Naive thymus-derived CD4-positive, alpha-beta T cell (primary cell): ENCODE measurements at places on chromosomes 11 and 22. TPM values are rescaled to one million over a fixed set of nuclear protein-coding genes. Genes with fewer than 3 reads are reported as not detected.
A peak's percentile ranks its signal among the peaks of the same experiment; 100 is the strongest.

DNA sequence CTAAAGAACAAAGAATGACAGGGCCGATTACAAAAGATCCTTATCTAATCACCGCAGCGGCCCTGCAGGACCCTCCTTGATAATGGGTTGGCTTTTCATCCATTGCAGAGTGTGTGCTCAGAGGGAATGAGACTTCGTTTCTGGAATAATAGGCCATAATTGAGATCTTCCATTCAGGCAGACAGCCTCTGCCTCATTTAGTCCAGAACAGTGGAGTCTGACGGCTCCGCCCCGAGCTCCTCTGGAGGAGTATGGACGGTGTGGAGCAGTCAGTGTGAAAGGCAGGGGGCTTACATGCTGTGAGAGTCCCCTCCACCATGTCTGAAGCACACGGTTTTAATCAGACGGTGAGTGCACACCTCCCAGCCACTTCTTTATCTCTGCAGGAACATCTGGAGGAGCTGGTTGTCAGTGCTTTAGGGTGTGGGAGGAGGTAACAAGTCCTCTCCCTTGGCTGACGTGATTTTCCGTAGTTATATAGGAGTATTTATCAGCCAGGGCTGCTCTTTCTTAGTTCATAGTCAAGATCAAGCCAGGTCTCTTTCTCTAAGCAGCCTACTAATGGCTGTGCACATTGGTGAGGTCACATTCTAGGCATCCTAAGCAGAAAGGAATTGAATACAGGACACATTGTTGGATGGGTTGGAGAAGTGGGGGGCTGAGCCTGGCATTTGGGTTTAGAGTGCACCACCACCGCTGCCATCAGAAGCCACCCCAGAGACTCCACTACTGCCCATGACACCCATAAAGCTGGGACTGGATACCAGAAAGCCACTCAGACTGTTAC is 1477.9 kb downstream of the TBC1D22A start:
- H3K4me1 ChIP-seq, result peaks cover 18% of the 10 kb centered on the region
- H3K36me3 ChIP-seq, result no peaks in the 10 kb centered on the region
- no peak overlapping the region for H3K4me3 ChIP-seq

- H3K27me3 ChIP-seq, result no peaks in the 10 kb centered on the region
- H3K27ac ChIP-seq, result no peak overlapping the region
- H3K4me3 ChIP-seq, result no peak overlapping the region
- no peak for DNase-seq
These were observed 225.5 kb upstream of the NARS2 start for GRCh38 chr11:78800096-78800690.

GRCh38 chr11:60785806-60786361 is 751 bp downstream of the MS4A10 start:
- no peaks in the 10 kb centered on the region for H3K36me3 ChIP-seq
- H3K4me1 ChIP-seq, result no peaks in the 10 kb centered on the region
- H3K27ac ChIP-seq, result no peak overlapping the region
- no peak overlapping the region for H3K4me3 ChIP-seq
- H3K27me3 ChIP-seq, result no peaks in the 10 kb centered on the region

GRCh38 chr11:115352805-115353485 is 151.3 kb downstream of the CADM1 start:
- H3K27me3 ChIP-seq, result no peaks in the 10 kb centered on the region
- DNase-seq, result no peak
- no peaks in the 10 kb centered on the region for H3K36me3 ChIP-seq

DNA sequence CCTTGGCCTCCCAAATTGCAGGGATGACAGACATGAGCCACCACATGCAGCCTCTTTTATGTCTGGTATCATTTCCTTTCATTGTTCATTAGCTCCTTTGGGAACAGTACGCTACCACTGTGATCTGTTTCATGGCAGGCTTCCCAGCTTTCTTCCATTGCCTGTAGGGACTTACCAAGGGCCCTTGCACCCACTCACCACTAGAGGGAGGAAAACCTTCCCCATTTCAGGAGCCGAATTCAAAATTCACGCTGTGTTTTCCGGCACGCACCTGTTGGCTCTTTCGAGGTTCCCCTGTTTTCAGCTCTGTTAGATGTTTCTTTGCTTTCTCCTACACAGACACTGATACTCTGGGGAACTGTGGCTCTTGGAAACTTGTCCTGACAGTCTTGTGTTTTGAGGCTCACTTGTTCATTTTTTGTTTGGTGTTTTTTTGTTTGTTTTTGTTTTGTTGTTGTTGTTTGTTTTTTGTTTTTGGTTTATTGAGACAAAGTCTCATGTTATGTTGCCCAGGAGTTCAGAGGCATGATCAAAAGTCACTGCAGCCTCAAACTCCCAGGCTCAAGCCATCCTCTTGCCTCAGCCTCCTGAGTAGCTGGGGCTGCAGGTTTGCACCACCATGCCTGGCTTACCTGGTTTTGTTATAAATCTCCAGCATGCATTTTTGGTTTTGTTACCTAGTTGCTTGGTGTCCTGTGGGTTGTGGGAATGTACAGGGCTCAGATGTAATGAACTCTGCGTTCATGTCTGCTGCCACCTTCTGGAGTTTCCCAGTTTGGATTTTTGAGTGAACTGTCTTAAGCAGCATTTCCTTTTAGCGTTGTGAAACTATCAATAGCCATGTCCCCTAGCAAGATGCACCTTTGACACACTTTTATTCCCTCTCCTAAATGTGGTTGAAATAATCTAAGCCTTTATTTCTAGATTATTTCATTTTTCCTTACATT is 2.3 kb downstream of the KRTAP5-11 start:
- H3K4me1 ChIP-seq, result no peaks in the 10 kb centered on the region
- H3K4me3 ChIP-seq, result no peak overlapping the region
- no peak overlapping the region for H3K27ac ChIP-seq
- no peaks in the 10 kb centered on the region for H3K36me3 ChIP-seq
- DNase-seq, result peak; percentile 8

GRCh38 chr11:2215230-2215560 is 43.6 kb upstream of the TH start:
- H3K4me3 ChIP-seq, result no peak overlapping the region
- no peak overlapping the region for H3K27ac ChIP-seq
- no peaks in the 10 kb centered on the region for H3K36me3 ChIP-seq

- H3K36me3 ChIP-seq, result no peaks in the 10 kb centered on the region
- H3K27me3 ChIP-seq, result no peaks in the 10 kb centered on the region
- no peaks in the 10 kb centered on the region for H3K4me1 ChIP-seq
- no peak overlapping the region for H3K27ac ChIP-seq
- no peak for DNase-seq
- H3K4me3 ChIP-seq, result no peak overlapping the region
These were observed 14.6 kb downstream of the ACAT1 start for GRCh38 chr11:108135845-108136544.

- H3K27ac ChIP-seq, result no peak overlapping the region
- no peak overlapping the region for H3K4me3 ChIP-seq
- no peak for DNase-seq
- no peaks in the 10 kb centered on the region for H3K4me1 ChIP-seq
These were observed 51.4 kb upstream of the DDI1 start for GRCh38 chr11:103985041-103985440.

DNA sequence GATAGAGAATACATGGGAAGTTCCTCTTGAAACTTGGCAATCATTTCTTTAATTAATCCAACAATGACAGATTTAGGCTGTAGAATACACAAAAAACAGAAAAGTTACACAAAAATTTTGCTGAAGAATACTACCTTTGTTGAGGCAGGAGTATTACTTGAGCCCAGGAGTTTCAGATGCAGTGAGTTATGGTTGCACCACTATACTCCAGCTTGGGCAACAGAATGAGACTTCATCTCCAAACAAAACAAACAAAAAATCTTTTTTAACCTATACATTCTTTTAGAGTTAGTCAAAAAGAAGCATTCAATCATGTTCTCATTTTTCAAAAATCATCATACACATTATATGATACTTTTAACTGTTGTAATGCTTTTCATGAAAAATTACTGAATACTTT is 22.1 kb downstream of the UEVLD start:
- H3K4me1 ChIP-seq, result no peaks in the 10 kb centered on the region
- no peaks in the 10 kb centered on the region for H3K27me3 ChIP-seq
- no peak overlapping the region for H3K4me3 ChIP-seq
- H3K27ac ChIP-seq, result no peak overlapping the region
- no peak for DNase-seq

DNA sequence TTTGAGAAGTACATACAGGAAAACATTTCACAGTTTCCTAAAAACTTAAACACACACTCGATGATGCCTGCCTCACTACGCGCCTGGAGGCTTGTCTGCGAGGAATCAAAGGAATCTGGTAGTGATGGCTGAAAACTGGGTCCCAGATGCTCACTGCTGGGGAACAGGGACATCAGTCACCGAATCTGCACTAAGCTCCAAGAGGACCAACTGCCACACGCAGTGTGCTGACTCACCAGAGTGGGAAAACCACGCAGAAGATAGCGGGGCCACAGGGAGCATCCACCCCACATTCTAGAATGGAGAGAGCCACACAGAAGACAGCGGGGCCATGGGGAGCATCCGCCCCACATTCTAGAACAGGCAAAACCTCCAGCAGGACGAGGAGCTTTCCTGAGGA is 24.3 kb upstream of the MOB2 start:
- H3K27me3 ChIP-seq, result no peaks in the 10 kb centered on the region
- DNase-seq, result no peak
- no peak overlapping the region for H3K4me3 ChIP-seq
- H3K36me3 ChIP-seq, result no peaks in the 10 kb centered on the region

- H3K27me3 ChIP-seq, result no peaks in the 10 kb centered on the region
- no peak for DNase-seq
- H3K4me3 ChIP-seq, result no peak overlapping the region
- no peaks in the 10 kb centered on the region for H3K36me3 ChIP-seq
- H3K27ac ChIP-seq, result no peak overlapping the region
- H3K4me1 ChIP-seq, result peaks cover 10% of the 10 kb centered on the region
These were observed 12.2 kb downstream of the CBL start for GRCh38 chr11:119218141-119218878.

DNA sequence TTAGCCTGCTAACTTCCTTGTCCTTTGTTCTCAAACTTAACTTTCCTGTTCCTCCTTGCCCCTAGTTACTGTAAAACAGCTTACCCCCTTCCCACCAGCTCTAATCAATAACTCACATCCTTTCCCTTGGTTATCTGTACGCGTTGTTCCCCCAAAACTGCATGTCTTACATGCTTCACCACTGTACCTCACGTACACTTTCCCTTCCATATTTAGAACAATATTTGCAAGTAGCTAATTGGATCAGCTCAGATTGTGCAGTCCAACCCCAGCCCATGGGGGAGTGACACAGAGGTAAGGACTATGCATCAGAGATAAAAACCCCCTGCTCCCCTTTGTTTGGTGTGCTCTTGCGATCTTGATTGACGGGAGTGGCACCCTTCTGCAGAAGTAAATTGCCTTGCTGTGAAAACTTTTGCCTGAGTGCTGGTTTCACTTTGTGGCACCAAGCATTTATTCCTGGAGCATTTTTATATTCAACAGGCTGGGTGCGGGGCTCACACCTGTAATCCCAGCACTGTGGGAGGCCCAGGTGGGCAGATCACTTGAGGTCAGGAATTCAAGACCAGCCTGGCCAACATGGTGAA is 30.9 kb downstream of the MIF start:
- no peaks in the 10 kb centered on the region for H3K4me1 ChIP-seq
- no peak overlapping the region for H3K27ac ChIP-seq

DNA sequence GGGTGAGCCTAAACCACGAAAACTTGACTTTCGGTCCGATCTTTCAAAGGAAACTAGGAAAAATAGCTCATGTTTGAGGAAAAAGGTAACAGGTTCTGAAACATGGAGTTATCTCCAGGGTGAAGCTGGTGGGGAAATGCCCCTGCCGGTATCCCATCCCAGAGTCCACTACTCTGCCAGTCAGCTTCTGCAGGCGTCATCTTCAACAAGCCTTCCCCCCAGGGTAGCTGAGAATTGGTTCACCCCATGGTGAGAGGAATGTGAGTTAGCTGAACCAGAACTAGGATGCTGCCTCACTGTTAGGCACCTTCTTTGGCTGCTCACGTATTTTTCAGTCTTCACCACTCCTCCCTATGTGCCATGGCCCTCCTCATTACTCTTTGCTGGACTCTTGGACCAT is 1.1 kb downstream of the GVQW3 start:
- H3K4me3 ChIP-seq, result peak overlapping the region; percentile 86
- no peak overlapping the region for H3K27ac ChIP-seq
- peaks cover 22% of the 10 kb centered on the region for H3K4me1 ChIP-seq
- no peaks in the 10 kb centered on the region for H3K36me3 ChIP-seq

DNA sequence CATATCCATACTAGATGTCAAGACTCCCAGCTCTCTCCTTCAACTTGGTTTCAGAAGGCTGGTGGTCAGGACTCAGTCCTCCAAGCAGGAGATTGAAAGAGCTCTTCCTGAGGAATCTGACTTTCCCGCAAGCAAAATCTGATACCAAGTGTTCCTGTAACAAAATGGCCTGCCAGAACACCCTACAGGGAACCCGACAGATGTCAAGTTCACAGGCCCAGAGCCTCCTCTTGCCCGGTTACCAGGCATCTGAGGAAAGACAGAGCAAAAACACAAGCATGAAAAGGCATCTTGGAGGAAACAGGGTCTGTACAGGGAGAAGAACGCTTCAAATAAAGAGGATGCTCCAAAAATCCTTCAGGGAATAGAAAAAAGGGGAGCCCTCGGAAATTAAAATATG is 8.7 kb upstream of the KCNJ5 start:
- no peak overlapping the region for H3K27ac ChIP-seq
- no peaks in the 10 kb centered on the region for H3K36me3 ChIP-seq
- no peak overlapping the region for H3K4me3 ChIP-seq
- H3K27me3 ChIP-seq, result peaks cover 4% of the 10 kb centered on the region
- no peaks in the 10 kb centered on the region for H3K4me1 ChIP-seq
- no peak for DNase-seq

GRCh38 chr11:103744496-103745153 is 291.8 kb upstream of the DDI1 start:
- H3K27ac ChIP-seq, result no peak overlapping the region
- no peaks in the 10 kb centered on the region for H3K27me3 ChIP-seq
- no peaks in the 10 kb centered on the region for H3K4me1 ChIP-seq
- DNase-seq, result no peak
- no peak overlapping the region for H3K4me3 ChIP-seq

The ANGPTL5 gene
- not detected for total RNA-seq

The PATZ1 gene
- 40.6 TPM for total RNA-seq

The POU2AF2 gene
- not detected for total RNA-seq

The LGR4 gene
- total RNA-seq, result 0.49 TPM

The ZP1 gene
- not detected for total RNA-seq

The WNT11 gene
- total RNA-seq, result not detected

The MS4A2 gene
- total RNA-seq, result not detected

The OR51D1 gene
- total RNA-seq, result not detected

The OR10A2 gene
- 0.05 TPM for total RNA-seq

The UBASH3B gene
- 42.3 TPM for total RNA-seq
